ENCODE measurements at places on chromosomes 7 and 10.

DNA sequence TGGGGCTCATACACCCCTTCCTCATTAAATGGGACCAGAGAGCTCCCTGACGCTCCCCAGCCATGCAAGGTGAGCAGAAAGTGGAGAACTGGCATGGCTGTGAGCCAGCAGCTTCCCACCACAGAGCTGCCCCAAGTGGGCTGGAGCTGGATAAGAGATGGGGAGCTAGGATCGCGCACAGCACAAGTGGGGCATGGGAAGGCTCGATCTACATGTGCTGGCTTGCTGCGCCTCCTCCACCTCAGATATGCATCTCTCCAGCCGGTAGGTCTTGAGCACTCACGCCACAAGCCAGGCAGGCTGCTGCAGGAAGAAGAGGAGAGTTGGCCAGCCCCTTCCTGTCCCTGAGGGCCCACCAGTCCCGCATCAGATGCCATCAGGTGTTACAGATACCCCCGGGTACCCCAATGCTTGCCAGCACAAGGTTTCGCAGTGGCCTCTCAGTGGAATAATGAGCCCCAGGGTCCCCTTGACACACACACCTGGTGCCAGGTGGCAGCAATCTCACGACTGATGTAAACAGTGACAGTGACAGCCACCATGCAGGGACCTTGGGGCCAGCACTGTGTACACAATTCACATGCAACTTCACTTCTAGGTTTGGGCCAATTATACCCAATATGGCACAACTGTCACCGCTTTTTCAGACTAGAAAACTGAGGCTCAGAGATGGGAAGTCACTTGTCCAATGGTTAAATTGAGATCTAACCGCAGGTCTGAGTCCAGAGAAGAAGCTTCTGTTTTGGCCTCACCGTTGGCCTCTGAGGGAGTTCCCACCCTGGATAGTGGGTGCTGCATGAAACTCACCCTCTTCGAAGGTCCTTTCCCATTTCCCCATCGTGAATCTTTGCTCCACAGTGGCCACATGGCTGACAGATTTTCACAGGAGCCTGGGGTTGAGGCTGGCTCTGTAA is 79.3 kb downstream of the OAT start:
- no peak for DNase-seq

- no peak for DNase-seq
These were observed 796.9 kb upstream of the MBL2 start for GRCh38 chr10:53569455-53569854.

- peak; percentile 79 for DNase-seq
These were observed 10.6 kb downstream of the ZYX start for GRCh38 chr7:143391462-143392404.

DNA sequence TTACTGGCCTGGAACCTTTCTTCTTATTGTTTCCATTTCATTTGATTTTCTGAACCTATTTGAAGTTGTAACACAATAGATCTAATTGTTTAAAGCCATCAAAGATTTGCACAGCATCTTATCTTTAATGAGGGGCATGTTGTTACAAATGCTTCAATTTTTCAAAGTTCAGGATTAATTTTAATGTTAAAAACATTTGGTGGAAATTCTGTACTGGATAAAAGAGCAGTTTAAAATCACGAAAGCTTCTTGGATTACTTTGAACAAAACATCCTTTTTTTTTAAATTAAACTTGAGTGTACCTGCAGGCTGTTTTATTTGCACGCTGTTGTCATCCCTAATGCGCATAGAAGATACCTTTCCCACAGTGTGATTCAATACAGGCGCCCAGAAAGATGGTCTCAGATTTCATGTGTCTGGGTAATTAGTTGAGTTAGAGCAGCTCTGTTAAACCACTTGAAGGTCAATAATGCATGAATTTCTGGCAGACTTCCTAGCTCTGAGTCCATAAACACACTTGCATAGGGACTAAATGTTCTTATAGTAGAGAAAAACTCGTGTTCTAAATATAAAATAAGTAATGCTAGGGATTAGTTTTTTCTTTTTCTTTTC is 29.3 kb upstream of the DDX50 start:
- no peak for DNase-seq

DNA sequence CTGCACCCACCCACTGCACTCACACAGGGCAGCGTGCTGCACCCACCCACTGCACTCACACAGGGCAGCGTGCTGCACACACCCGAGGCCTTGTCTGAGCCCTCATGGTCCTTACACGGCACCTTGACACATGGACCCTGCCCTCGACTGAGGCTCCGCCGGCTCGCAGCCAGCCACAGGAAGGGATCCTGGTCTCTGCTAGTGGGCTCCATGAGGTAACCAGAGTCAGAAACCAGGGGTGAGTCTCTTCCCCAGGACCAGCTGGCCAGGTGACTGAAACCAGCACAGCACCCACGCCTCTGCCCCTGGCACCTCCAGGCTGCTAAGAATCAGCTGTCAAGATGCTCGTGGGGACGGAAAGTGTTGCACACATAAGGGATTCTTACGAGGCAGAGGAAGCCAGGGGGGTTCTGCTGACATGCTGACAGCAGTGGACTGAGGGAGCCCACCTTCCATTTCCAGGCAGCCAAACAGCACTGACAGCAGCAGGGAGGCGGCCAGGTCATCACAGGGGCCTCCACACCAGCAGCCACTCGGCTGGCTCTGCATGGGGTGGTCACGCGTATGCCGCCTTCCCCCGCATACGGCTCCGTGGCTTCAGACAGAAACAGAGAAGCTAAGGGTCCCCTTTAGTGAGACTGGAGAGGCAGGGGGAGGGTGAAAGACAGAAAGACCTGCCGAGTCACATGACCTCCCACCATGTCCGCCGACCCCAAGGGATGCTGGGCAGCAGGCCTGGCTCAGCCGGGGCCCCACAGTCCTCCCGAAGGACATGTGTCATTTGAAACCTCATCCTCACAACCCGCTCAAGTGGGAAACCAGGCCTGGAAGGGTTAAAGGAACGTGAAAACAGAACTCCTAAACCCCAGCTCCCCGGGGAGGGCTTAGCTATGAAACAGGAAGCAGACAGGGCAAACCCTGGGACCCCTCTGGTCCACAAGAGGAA is 34.2 kb downstream of the GPER1 start:
- no peak for DNase-seq

DNA sequence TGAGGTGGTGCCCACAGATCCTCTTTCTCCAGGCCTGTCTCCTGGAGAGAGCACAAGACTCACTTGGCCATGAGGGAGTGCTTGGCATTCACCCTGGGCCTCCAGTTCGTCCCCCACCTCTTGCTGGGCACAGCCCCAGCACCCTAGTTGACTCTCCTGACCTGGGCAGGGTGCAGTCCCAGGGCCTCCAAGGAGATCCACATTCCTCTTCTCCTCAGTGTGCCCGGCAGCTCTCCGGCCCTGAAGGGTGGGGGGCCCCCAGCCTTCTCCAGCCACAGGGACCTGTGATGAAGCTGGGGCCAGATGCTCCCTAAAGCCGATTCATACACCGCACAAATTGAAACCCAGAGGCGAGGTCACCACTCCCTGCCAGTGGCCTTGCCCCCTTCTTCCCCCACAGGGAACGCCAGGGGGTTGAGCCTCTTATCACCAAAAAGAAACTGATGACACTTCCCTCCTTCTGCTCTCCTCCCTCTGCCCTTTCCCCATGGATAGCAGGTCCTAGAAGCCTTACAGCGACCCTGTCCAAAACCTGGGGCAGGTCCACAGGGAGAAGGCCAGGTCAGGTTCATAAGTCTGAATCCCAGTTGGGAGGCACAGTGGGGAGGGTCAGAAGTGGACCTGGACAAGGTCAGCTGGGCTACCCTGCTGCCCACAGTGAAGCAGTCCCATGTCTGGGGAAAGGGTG is 3.1 kb downstream of the EN2 start:
- no peak for DNase-seq

- no peak for DNase-seq
These were observed 260.5 kb upstream of the CACNA2D1 start for GRCh38 chr7:82704121-82704520.

DNA sequence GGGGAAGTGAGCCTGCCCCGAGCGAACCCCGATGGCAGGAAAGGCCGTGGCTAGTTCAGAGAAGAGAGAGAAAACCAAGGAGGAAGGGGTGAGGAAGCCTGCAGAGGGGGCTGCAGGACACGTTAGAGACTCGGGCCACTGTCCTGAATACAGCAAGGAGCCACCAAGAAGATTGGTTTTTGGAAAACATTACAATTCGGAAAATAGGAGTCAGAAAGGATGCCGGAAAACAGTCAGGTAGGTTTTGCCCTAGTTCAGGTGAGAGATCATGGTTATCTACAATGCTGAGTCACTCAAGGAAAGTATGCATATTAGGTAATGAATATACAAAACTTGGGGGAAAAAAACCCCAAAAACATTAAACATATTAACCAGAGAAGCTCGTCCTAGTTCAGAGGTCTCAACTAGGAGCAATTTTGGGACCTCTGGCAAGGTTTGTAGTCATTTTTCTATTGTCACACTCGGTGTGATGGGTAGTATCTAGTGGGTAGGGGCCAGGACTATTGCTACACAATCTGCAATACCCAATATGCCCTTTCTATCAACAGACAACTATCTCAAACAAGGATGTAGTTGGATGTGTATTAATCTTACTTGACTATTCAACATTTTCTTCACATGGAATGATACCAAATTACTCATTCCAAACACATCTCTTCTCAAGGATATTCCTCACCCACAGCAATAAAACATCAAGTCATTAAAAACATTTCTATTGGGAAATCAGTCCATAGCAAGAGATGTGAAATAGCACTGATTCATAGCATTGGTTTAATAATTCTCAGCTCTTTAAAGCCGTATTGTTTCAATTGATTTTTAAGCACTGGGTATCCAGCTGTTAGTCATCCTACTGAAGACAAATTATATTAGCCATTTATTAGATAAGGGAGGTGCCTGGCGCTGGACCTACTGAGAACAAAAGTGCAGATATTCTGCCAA is 74.4 kb upstream of the RSU1 start:
- peak; percentile 78 for DNase-seq

GRCh38 chr7:25482631-25483030 is 254.3 kb upstream of the NPVF start:
- no peak for DNase-seq

DNA sequence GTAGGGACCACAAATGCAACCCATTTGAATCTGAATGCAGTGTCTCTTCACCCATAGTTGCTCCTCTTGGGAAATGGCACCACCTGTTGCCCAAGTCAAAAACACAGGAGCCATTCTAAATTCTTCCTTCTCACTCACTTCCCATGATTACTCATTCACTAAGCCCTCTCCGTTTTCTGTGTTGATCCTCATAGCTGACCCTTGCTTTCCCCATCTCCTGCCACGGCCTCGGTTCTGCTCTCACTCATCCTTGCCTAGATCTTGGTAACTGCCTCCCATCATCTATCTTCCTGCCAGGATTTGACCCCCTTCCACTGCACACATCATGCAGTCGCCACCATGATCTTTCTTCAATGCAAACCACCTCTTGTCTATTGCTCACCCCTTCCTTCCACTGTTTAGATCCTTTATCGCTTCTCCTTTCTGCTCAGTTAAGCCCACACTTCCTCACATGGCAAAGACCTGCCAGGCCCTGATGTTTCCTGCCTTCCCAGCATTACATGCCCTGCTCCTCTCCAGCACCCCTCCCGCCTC is 19.0 kb upstream of the CPN1 start:
- DNase-seq = no peak

- no peak for DNase-seq
These were observed 60.5 kb downstream of the GATA3 start for GRCh38 chr10:8114741-8115617.

- DNase-seq = no peak
These were observed 163.7 kb upstream of the PRPS1L1 start for GRCh38 chr7:18191341-18191740.

GRCh38 chr10:89369156-89370105 is 8.4 kb upstream of the IFIT1B start:
- DNase-seq = no peak

DNA sequence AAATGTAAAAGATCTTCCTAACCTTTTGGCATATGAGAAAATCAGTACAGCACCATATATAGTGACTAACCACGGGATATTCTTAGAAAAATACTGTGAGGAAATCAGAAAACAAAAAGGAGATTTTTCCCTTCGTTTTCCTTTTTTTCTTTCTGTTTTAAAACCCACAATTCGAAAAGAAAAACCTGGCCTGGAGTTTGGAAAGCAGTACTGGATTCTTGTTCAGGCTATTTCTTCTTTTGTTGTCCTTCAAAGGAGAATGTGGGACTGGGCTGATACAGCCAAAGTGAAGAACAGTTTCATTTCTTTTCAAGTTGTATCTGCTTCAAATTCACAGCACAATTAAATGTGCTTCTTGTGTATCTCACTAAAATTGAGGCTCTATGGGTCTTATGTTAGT is 156.8 kb upstream of the PHYHIPL start:
- DNase-seq = no peak

GRCh38 chr10:131928248-131929095 is 27.7 kb downstream of the PPP2R2D start:
- DNase-seq = no peak

DNA sequence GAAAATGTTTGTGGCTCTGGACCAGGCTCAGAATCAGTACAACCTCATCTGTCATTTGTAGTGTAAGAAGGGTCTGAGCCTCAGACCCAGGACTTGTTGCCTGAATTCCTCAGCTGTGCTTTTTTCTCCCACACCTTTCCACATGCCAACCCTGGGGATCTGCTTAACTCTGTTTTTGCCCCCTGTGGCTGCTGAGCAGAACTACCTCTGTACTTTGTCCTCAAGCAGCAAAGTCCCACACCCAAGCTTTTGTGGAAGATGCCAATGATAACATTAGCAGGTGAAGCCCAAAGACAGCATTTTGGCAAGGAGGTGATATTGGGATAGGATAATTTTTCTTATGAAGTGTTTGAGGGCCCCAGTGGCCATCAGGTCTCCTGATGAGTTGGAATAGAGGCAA is 5.8 kb upstream of the CYP2C18 start:
- DNase-seq = no peak

GRCh38 chr7:36277249-36277542 is 112.5 kb upstream of the ANLN start:
- no peak for DNase-seq

- no peak for DNase-seq
These were observed 74.8 kb upstream of the CDK1 start for GRCh38 chr10:60703266-60704041.

GRCh38 chr7:150322114-150322832 is 882 bp upstream of the LRRC61 start:
- no peak for DNase-seq

- no peak for DNase-seq
These were observed 250.8 kb upstream of the MBL2 start for GRCh38 chr10:53023411-53023810.

- DNase-seq = no peak
These were observed 31.2 kb downstream of the RAB18 start for GRCh38 chr10:27535317-27535716.

GRCh38 chr7:127214956-127215718 is 37.6 kb downstream of the GRM8 start:
- DNase-seq = no peak

DNA sequence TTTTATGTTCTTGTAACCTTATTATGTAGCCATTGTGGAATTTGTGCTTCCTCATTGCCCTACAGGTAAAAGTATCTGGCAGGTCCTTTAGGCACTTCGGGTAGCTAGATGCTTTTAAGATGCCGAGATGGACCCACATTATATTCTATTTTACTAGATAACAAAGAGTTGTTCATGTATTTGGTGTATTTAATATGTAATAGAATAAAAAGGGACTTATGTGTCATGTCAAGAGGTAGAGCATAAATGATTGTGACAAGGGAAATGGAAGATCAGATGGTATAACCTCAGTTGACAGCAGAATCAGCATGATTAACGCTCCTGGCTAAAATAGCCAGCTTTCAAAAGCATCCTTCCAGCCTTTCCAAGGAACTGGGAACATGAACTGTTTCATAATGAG is 50.6 kb downstream of the NPY start:
- no peak for DNase-seq
